ENCODE measurements at places on chromosomes 4 and X. TPM values are rescaled to one million over a fixed set of nuclear protein-coding genes. Genes with fewer than 3 reads are reported as not detected.

DNA sequence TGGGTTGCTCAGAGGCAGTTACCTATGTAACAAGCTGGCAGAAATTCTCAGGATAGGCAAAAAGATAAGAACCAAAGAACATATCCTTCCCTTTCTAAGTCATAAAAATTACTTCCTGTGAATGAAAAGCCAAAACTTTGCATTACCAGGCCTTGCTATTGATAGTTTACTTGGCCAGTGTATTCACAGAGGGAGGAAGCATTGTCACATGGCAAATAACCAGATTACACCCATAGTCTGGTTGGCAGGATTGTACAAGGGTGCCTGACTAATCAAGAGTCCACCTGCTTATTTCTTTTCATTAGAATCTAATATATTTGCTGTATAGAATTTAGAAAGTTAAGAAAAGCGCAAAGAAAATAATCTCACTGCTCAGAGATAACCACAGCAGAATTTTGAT lies 14.1 kb downstream of the XIAP start:
- H3K4me3 ChIP-seq, result no peak overlapping the region
- H3K36me3 ChIP-seq, result no peaks in the 10 kb centered on the region
- no peaks in the 10 kb centered on the region for H3K4me1 ChIP-seq

DNA sequence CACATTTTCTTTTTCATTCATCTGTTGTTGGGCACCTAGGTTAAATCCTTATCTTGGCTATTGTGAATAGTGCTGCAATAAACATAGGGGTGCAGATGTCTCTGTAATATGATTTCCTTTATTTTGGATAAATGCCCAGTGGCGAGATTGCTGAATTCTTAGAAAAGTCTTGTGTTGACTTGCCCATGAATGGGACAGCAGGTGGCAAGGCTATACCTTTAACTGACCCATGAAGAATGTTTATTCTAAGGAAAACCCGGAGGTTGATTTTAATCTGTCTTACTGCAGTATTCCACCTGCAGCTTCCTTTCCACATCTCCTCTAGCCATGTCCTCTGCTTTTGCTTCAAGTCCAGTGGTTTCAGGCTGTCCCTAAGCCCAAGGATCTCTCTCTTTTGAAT lies 220.6 kb downstream of the SNCA start:
- H3K36me3 ChIP-seq, result no peaks in the 10 kb centered on the region
- no peaks in the 10 kb centered on the region for H3K27me3 ChIP-seq
- no peak overlapping the region for H3K27ac ChIP-seq
- no peak overlapping the region for H3K4me3 ChIP-seq

SHROOM3 gene
- 57.4 TPM for total RNA-seq

DNA sequence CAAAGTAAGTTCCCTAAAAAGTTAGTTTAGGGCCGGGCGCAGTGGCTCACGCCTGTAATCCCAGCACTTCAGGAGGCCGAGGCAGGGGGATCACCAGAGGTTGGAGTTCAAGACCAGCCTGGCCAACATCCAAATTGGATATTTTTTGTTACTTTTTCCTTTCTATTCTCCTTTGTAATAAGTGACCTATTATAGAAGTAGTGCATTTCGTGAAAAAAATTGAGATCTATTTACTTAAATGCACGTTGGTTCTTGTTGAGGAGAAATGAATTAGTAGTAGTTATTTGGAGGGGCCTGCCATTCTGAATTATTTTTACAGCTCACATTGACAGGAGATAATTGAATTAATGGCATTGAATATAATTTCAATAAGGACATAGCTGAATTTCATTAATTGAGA lies 22.3 kb upstream of the NDUFC1 start:
- H3K36me3 ChIP-seq, result no peaks in the 10 kb centered on the region
- H3K27me3 ChIP-seq, result no peaks in the 10 kb centered on the region

DNA sequence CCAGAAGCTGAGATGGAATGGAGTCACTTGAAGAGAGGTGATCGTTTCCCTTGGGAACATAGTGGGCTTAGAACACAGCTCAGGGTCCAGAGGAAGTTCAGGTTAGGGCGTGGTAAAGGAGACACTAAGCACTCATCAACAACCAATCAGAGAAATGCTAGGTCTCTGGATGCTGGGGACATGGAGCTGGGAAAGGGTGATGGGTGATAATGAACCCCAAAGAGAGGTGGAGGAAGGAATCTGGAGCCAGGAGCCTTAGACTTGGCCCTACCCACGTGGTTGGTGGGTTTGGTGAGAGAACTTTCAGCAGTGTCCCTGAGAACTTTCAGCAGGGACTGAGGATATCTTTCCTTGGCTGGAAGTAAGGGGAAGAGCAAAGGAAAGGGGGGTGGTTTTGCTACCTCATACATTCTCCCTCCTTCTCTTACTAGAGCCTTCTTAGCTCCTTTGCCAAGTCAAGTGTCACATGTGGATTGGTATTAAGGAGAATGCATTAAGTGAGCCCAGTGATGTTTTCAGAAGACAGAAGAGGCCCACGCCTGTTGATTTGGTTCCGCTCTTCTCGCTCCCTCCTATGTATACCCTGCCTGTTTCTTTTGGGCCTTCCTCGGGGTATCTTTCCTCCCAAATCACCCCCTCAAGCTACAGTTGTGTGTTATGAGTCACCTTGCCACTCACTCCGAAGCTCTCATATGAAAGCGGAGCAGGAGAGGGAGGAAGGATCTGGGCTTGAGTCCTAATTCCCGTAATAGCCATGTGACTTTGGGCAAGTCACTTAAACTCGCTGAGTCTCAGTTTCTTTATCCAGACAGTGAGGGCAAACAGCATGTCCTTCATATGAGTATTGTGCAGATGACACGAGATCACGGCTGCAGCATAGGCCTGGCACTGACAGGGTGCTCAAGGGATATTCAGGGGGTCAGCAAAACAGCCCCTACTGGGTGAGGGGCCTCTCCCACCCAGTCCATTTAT lies 63.1 kb downstream of the TSC22D3 start:
- H3K4me3 ChIP-seq, result peak overlapping the region; percentile 78
- peak; percentile 76 for DNase-seq
- H3K4me1 ChIP-seq, result peaks cover 13% of the 10 kb centered on the region
- peaks cover 33% of the 10 kb centered on the region for H3K36me3 ChIP-seq

- H3K36me3 ChIP-seq, result no peaks in the 10 kb centered on the region
- DNase-seq, result no peak
- H3K4me1 ChIP-seq, result peaks cover 7% of the 10 kb centered on the region
- no peak overlapping the region for H3K27ac ChIP-seq
- H3K4me3 ChIP-seq, result no peak overlapping the region
- H3K27me3 ChIP-seq, result no peaks in the 10 kb centered on the region
These were observed 116.0 kb downstream of the CPEB2 start for GRCh38 chr4:15118292-15118691.

DNA sequence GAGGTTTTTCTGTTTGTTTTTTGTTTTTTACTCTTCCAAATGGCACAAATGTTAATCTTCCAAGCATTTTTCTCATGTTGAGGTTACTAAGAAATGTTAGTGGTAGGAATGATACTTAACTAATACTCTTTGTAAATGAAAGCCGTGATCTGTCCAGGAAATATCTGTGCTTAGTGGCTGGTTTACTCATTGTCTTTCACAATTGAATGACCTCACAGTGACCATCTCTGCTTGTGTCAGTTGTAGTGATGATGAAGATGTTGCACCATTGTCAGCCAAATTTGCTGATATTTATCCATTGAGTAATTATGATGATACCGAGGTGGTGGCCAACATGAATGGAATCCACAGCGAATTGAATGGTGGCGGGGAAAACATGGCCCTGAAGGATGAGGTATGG lies 93.5 kb downstream of the TNIP2 start:
- no peaks in the 10 kb centered on the region for H3K27me3 ChIP-seq
- H3K36me3 ChIP-seq, result peaks cover 34% of the 10 kb centered on the region
- DNase-seq, result no peak
- peaks cover 51% of the 10 kb centered on the region for H3K4me1 ChIP-seq

HPGD gene
- total RNA-seq, result 232 TPM

NEIL3 gene
- not detected for total RNA-seq

ADGRG2 gene
- 0.68 TPM for total RNA-seq

SPIN4 gene
- 6.9 TPM for total RNA-seq

CXCL11 gene
- total RNA-seq, result not detected

BTC gene
- total RNA-seq, result 42.2 TPM

CCSER1 gene
- total RNA-seq, result 4.2 TPM

EMCN gene
- total RNA-seq, result 6.8 TPM

SGMS2 gene
- 179 TPM for total RNA-seq

DNA sequence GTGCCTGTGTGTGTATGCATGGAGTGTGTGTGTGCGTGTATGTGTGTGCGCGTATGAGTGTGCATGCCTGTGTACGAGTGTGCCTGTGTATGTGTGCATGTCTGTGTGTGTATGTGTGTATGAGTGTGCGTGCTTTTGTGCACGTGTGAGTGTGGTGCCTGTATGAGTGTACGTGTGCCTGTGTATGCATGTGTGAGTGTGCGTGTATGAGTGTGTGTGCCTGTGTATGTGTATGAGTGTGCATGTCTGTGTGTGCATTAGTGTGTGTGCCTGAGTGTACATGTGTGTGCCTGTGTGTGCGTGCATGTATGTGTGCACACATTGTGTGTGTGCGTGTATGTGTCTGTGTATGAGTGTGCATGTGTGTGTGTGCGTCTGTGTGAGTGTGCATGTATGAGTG lies 5.7 kb downstream of the DOK7 start:
- no peak overlapping the region for H3K4me3 ChIP-seq
- peaks cover 35% of the 10 kb centered on the region for H3K27me3 ChIP-seq
- no peaks in the 10 kb centered on the region for H3K36me3 ChIP-seq

DNA sequence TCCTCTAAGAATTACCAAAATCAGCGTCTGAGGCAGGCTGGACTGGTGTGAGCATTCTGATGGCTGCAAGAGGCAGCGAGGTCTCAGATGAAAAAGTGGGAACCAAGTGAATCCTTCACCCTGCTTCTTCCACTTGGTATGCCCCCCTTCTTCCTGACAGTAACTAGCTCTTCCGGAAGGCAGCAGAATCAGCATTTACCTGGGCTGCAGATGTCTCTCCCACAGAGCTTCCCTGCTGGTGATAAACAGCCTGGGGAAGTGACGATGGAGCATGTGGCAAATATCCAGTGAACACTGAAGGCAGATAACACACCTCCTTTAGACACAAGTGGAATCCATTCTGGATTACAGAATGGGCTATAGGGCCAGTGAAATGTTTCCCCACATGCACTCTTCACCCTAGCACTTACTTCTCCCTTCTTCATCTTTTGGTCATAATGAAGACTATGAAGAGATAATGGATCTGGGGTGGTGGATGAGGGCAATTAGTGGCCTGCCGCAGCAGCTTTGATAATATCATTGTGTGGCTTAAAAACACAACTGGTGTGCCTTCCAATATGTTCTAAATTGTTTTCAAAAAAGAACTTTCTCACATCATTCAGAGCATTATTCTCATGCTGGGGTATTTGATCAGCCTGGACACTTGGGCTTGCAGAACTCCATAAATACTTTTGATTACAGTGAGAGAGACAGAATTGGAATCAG lies 60.8 kb upstream of the TBC1D9 start:
- no peaks in the 10 kb centered on the region for H3K27me3 ChIP-seq
- H3K4me1 ChIP-seq, result no peaks in the 10 kb centered on the region
- DNase-seq, result no peak
- no peak overlapping the region for H3K4me3 ChIP-seq

DNA sequence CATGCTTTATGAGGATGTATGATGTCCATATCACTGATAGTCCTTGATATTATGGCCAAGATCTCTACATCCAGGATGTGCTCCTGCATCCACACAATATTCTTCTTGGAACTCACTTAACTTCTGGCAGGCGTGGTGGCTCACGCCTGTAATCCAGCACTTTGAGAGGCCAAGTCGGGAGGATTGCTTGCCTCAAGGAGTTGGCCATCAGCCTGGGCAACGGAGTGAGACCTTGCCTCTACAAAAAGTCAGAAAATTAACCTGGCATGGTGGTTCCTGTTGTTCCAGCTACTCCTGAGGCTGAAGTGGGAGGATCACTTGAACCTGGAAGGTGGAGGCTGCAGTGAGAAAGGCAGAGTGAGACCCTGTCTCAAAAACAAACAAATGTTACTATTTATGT lies 2.3 kb upstream of the HNRNPD start:
- H3K27me3 ChIP-seq, result no peaks in the 10 kb centered on the region
- H3K4me1 ChIP-seq, result peaks cover 26% of the 10 kb centered on the region
- DNase-seq, result no peak
- H3K36me3 ChIP-seq, result no peaks in the 10 kb centered on the region
- H3K4me3 ChIP-seq, result no peak overlapping the region
- no peak overlapping the region for H3K27ac ChIP-seq

FHL1 gene
- total RNA-seq, result 1,402 TPM

DNA sequence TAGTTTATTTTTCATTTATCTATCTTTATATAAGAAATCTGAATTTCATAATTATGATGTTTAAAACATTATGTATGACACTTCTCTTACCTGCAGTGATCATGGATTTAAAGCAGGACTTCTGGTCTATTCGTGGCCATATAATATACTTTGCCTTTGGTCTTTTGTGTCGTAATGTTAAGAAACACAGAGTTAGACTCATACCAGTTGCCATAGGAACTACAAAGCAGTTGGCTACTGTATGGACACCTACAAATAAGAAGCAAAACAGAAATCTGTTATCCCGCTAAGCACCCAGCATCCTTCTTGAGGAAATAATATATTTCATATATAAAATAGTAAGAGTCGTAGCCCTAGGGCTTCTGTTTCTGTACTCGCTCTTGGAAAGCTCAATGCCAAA lies 4.3 kb downstream of the SEPSECS start:
- no peak overlapping the region for H3K27ac ChIP-seq
- DNase-seq, result no peak
- H3K36me3 ChIP-seq, result no peaks in the 10 kb centered on the region
- no peak overlapping the region for H3K4me3 ChIP-seq

DNA sequence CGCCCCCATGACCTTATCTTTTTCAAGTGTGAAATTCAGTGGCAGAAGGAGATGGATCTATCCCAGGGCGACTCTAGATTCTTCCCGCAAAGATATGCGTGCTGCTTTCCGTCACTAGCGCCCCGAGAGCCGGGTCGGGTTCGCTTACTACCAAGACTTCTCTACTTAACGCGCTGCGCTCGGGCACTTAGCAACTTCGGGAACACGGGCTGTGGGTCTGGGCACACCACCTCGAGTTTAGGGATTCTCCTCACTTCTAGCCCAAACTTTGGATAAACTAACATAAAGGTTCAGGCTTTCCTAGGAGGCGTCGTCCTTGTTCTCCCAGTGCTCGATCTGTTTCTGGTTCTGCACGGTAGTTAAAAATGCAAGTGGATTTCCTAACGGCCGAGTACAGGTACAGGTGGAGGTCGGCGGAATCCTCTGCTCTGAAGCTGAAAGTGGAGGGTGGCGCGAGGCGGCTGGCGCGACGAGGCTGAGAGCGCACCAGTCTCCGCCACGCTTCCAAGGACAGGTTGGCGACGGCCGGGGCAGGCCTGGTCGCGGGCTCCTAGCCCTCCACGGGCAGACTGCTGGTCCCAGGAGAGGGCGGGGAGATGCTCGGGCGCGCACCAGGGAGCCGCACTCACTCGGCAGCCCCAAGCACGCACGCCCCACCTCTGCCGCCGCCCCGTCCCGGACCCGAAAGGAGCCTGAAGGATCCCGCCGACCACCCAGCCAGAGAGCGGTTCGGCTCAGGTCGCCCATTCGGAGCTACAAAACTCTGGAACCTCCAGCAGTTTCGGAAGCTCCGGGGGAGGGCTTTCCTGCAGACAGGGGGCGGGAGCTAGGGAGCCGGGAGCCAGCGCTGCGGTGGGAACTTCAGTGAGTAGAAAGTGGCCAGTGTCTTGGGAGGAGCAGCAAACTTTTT lies 100.8 kb upstream of the TENM3 start:
- peaks cover 47% of the 10 kb centered on the region for H3K27me3 ChIP-seq
- H3K27ac ChIP-seq, result peak overlapping the region; percentile 73
- H3K4me1 ChIP-seq, result peaks cover 20% of the 10 kb centered on the region
- DNase-seq, result no peak
- no peaks in the 10 kb centered on the region for H3K36me3 ChIP-seq
- H3K4me3 ChIP-seq, result peak overlapping the region; percentile 84
